ENCODE measurements at places on chromosomes 2 and 18. TPM values are rescaled to one million over a fixed set of nuclear protein-coding genes. Genes with fewer than 3 reads are reported as not detected.

GKN1 gene
- not detected for total RNA-seq

RPE gene
- total RNA-seq, result 33.9 TPM

RGPD4 gene
- not detected for total RNA-seq

OR6B2 gene
- total RNA-seq, result not detected

RND3 gene
- total RNA-seq, result not detected

CNDP1 gene
- total RNA-seq, result 0.26 TPM

ANKRD12 gene
- total RNA-seq, result 170 TPM

POTEC gene
- total RNA-seq, result 0.04 TPM

HOXD13 gene
- total RNA-seq, result not detected

DSG4 gene
- not detected for total RNA-seq

AFF3 gene
- total RNA-seq, result 0.42 TPM

Measured in activated T-helper 17 cell treated with anti-CD3 and anti-CD28 coated beads, Interleukin-2, amount 50 U/mL, for 72 hours (primary cell).